Activated T-cell treated with anti-CD3 and anti-CD28 coated beads, Interleukin-2, amount 50 U/mL, for 72 hours (primary cell): ENCODE measurements at places on chromosomes 7 and 10. TPM values are rescaled to one million over a fixed set of nuclear protein-coding genes. Genes with fewer than 3 reads are reported as not detected.

Gene MRPS17
- total RNA-seq = 15.3 TPM

Gene UTF1
- total RNA-seq = 0.21 TPM

Gene BLNK
- total RNA-seq = 0.69 TPM

Gene SERPINE1
- 0.14 TPM for total RNA-seq

Gene CAMK1D
- 19.9 TPM for total RNA-seq

Gene POP7
- 40.9 TPM for total RNA-seq

Gene PKD1L1
- 0.35 TPM for total RNA-seq

Gene PSD
- total RNA-seq = 11.7 TPM

Gene HTR7
- total RNA-seq = 0.10 TPM

Gene NFE2L3
- total RNA-seq = 22.2 TPM

Gene RARRES2
- not detected for total RNA-seq

Gene LDB3
- total RNA-seq = 0.14 TPM

Gene PYROXD2
- 6.7 TPM for total RNA-seq

Gene SOSTDC1
- not detected for total RNA-seq

Gene MSS51
- total RNA-seq = 3.5 TPM

Gene MEOX2
- total RNA-seq = not detected

Gene LRIT1
- total RNA-seq = not detected

Gene VAX1
- total RNA-seq = not detected
